Natural killer cell (primary cell): ENCODE measurements at places on chromosomes 1 and 21.
A peak's percentile ranks its signal among the peaks of the same experiment; 100 is the strongest.

DNA sequence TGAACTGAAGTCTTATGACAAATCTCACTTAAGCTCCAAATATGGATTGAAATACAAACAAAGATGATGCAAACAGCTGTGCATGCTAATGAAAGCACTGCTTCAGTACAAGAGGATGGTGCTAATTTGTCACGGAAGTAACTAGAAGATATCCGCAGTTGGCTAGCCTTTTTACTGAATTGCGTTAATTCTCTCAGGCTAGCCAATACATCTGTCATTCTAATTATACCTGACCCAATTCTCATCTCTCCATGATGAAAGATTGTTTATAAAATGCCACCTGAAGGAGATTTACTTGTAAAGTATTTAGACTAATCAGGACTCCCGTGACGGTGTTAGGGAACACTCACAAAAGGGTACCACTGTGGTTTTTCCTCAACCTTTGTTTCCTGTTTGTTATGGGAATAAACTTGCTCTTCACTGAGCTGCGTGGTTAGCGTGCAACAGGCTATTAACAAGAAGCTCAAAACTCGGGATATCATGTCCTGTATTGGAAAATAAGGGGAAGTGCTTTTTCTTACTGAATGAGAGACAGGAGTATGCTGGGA is 162.5 kb downstream of the APP start:
- no peak for DNase-seq
- no peak overlapping the region for H3K27ac ChIP-seq
- no peaks in the 10 kb centered on the region for H3K27me3 ChIP-seq
- no peaks in the 10 kb centered on the region for H3K4me1 ChIP-seq
- no peaks in the 10 kb centered on the region for H3K36me3 ChIP-seq
- no peak overlapping the region for H3K4me3 ChIP-seq

GRCh38 chr1:24420547-24420946 is 4.9 kb downstream of the NIPAL3 start:
- H3K4me3 ChIP-seq, result no peak overlapping the region
- no peaks in the 10 kb centered on the region for H3K27me3 ChIP-seq
- H3K27ac ChIP-seq, result no peak overlapping the region
- peaks cover 14% of the 10 kb centered on the region for H3K4me1 ChIP-seq
- no peak for DNase-seq

- H3K27me3 ChIP-seq, result peaks cover 38% of the 10 kb centered on the region
- H3K4me3 ChIP-seq, result no peak overlapping the region
- no peak overlapping the region for H3K27ac ChIP-seq
- DNase-seq, result peak; percentile 8
- H3K36me3 ChIP-seq, result no peaks in the 10 kb centered on the region
Measured at GRCh38 chr1:210250998-210251679, 18.5 kb downstream of the SERTAD4 start.

DNA sequence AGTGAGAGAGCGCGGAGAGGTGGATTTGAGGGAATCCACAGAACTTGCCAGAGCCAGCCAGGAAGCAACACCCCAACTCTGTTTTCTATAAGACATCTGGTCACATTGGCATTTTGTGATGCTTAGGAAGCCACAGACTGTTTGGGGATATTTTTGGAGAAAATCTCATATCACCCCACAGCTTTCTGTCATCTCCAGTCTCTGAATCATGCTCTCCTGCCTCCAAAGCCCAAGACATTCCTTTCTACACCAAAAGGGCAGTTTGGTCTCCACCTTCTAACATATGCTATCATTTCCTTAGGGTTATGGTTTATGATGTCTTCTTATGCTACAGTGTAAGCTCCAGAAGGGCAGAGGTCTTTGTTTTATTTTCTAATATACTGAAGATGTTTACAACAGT is 14.4 kb upstream of the BCL10 start:
- H3K4me3 ChIP-seq, result no peak overlapping the region
- no peaks in the 10 kb centered on the region for H3K4me1 ChIP-seq
- no peak for DNase-seq
- no peaks in the 10 kb centered on the region for H3K36me3 ChIP-seq
- no peak overlapping the region for H3K27ac ChIP-seq
